ENCODE measurements at places on chromosomes 2 and 18. TPM values are rescaled to one million over a fixed set of nuclear protein-coding genes. Genes with fewer than 3 reads are reported as not detected.

Gene PROM2
- 1.4 TPM for total RNA-seq

Gene STARD6
- not detected for total RNA-seq

Gene RETREG2
- 94.7 TPM for total RNA-seq

Gene C2orf66
- total RNA-seq, result 1.8 TPM

Gene CD226
- total RNA-seq, result 125 TPM

Gene NGEF
- not detected for total RNA-seq

Gene CYRIA
- total RNA-seq, result 1.8 TPM

Gene GKN2
- not detected for total RNA-seq

Gene MARCHF4
- not detected for total RNA-seq

Gene MAPK4
- not detected for total RNA-seq

Gene KLHL14
- not detected for total RNA-seq

Gene PLA2R1
- not detected for total RNA-seq

Gene ITPRIPL1
- total RNA-seq, result 40.4 TPM

Gene ARL4C
- 375 TPM for total RNA-seq

Gene CRYGC
- not detected for total RNA-seq

Gene LIMS4
- 0.59 TPM for total RNA-seq

Gene NEB
- total RNA-seq, result 0.12 TPM

Gene TWSG1
- total RNA-seq, result 8.3 TPM

Gene SULT6B1
- total RNA-seq, result not detected

Gene HADHA
- 101 TPM for total RNA-seq

Gene ZNF512
- total RNA-seq, result 39.1 TPM

Gene PIKFYVE
- total RNA-seq, result 40.2 TPM

Gene C18orf63
- not detected for total RNA-seq

Gene PLEK
- total RNA-seq, result 3.9 TPM

Gene PIAS2
- 26.5 TPM for total RNA-seq

Gene MLPH
- not detected for total RNA-seq

Gene PDIA6
- 180 TPM for total RNA-seq

Gene WDR33
- 79.3 TPM for total RNA-seq

Gene OR6B2
- not detected for total RNA-seq

Gene MEP1B
- 0.10 TPM for total RNA-seq

Gene SCYGR4
- not detected for total RNA-seq

Gene ADD2
- 15.0 TPM for total RNA-seq

Gene BBS5
- total RNA-seq, result 2.2 TPM

Gene SERPINB12
- total RNA-seq, result not detected

Gene MERTK
- total RNA-seq, result 0.29 TPM

Gene PARD6G
- not detected for total RNA-seq

Gene PROKR1
- 0.05 TPM for total RNA-seq

Gene ABCG8
- total RNA-seq, result not detected

Gene SLC30A3
- total RNA-seq, result 0.68 TPM

Gene NPAS2
- 1.5 TPM for total RNA-seq

Gene STEAP3
- total RNA-seq, result 0.05 TPM

Gene SIX3
- not detected for total RNA-seq

Gene CENPO
- 41.9 TPM for total RNA-seq

Gene POTEI
- not detected for total RNA-seq

Gene RGPD4
- total RNA-seq, result not detected

Gene FTCDNL1
- 0.71 TPM for total RNA-seq

Gene FOXD4L1
- total RNA-seq, result 0.10 TPM

Gene CCDC178
- total RNA-seq, result not detected

Gene CLEC4F
- 0.27 TPM for total RNA-seq

Gene ZC3H6
- 9.0 TPM for total RNA-seq

Gene UGT1A5
- total RNA-seq, result not detected
